HS-5 (cell line): ENCODE measurements at places on chromosomes 6 and 20.

- no peak for DNase-seq
These were observed 20.8 kb downstream of the SLC24A3 start for GRCh38 chr20:19232997-19233794.

DNA sequence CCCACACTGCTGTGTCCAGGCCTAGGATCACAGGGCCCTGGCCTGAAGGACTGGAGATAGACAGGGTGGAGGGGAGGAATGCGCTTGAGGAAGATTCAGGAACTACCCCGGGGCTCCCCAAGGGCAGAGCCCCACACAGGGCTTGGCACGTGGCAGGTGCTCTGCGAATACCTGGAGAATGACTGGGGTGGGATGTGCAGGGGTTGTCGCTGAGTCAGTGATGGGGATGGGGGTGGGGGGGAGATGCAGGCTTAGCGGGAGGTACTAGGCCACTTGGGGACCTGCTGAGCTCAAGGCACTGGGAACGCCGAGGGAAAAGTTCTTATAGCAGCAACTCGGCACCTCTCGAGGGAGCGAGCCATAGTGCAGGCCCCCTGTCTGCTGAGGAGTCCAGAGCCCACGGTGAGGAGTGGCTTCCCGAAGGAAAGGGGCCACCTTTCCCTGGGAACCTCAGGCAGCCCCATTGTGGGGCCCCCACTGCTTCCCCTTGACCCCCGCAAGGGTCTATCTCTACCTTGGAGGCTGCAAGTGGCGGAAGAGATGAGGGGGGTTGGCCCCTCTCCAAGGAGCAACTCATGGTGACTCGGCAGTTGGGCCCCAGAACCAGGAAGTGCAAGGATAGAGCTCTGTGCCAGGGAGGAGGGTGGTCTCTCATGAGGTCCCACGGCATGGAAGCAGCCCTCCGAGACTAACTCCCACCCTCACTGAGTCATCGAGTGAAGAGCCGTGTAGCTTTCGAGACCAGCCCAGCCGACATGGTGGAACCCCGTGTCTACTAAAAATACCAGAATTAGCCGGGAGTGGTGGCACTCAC, 33.1 kb downstream of the SRC start:
- DNase-seq: no peak

DNA sequence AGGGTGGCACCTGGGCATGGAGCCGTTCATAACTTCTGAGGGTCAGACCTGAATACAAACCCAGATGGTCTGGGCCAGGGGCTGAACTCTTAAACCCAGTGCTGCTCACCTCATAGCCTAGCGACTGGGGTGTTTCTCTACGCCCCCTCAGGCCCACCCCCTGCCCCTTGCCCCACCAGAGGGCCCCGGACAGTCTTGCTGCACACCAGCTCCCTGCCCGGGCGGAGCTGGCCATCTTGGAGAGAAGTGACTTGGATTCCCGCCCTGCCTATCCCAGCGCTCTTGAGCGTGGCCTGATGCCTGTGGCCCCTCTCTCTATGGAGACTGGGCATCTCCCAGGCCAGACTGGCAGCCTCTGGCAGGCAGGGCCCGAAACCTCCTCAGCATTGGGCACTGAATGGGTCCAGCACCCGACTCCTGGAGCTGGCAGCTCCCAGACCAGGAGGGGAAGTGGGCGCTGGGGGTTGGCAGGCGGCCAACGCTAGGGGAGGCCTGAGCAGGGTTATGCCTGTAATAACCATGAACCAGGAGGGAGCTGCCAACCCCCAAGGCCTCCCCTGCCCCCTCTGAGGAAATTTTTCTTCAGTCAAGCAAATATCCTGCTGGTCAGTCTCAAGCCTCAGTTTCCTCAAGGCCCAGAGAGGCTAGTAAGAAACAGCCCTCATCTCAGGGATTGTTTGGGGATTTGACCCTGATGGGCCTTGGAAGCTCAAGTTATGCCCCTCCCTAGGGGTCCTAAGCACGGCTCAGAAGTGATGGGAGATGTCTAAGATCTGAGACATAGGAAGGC, 169.5 kb downstream of the VEGFA start:
- no peak for DNase-seq

DNA sequence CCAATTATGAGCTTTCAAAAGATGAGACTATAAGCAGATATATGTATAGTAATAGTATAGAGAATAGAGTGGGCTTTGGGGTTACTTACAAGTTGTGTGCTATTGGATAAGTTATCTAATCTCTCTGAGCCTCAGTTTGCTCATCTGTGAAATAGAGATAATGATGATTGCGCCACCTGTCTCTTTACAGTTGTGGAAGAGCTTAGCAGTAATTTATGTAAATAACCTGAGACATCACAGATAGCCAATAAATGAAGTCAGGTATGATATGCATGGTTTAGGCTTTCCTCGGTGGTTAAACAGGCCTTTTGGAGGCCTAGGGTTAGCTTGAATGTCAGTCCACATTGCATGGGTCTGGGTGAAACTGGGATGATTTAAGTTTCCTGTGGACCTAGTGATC, 29.8 kb upstream of the SCUBE3 start:
- DNase-seq: no peak

GRCh38 chr6:157468574-157468973, 87.6 kb downstream of the ZDHHC14 start:
- no peak for DNase-seq

DNA sequence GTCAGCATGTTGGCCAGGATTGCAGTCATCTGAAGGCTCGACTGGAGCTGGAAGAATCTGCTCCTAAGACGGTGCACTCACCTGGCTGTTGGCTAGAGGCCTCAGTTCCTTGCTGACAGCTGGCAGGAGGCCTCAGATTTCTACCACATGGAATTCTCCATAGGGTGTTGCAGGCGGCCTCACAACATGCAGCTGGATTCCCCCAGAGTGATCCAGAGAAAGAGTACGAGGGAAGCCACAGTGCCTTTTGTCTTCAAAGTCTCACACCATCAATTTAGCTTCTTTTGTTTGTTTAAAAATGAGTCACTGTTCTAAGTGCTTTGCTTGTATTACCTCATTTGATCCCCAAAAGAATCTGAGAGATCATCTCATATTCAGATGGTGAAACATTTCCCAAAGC, 65.5 kb upstream of the FYN start:
- DNase-seq: no peak

GRCh38 chr6:2579241-2579761, 171.4 kb downstream of the MYLK4 start:
- no peak for DNase-seq

- DNase-seq: no peak
These were observed 649.1 kb downstream of the EPM2A start for GRCh38 chr6:145086197-145086596.

- no peak for DNase-seq
These were observed 3.0 kb downstream of the SLC25A27 start for GRCh38 chr6:46655803-46656202.

- no peak for DNase-seq
These were observed 62.8 kb downstream of the FAM120B start for GRCh38 chr6:170369403-170369802.

DNA sequence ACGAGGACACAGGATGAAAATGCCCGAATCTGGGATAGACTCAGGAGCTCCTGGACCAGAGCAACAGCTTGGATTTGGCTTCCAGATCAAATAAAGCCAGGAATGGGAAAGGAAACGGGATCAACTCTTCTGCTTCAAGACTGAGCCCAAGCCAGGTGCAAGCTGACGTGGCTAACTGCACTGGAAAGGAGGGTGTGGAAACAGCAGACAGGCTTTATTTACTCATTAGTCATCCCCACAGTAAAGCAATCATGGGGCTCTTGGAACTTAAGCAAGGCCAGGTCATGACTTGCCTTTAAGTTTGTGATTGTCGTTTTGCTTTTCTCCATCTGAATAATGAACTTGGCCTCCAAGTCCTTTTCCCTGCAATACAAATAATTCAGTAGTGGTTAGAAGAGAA, 45.2 kb downstream of the KIF16B start:
- peak; percentile 75 for DNase-seq

GRCh38 chr6:106913111-106913510, 61.4 kb downstream of the CD24 start:
- no peak for DNase-seq

GRCh38 chr20:10286356-10286755, 67.7 kb downstream of the SNAP25 start:
- DNase-seq: no peak

GRCh38 chr20:24580006-24580405, 110.6 kb downstream of the SYNDIG1 start:
- DNase-seq: no peak

DNA sequence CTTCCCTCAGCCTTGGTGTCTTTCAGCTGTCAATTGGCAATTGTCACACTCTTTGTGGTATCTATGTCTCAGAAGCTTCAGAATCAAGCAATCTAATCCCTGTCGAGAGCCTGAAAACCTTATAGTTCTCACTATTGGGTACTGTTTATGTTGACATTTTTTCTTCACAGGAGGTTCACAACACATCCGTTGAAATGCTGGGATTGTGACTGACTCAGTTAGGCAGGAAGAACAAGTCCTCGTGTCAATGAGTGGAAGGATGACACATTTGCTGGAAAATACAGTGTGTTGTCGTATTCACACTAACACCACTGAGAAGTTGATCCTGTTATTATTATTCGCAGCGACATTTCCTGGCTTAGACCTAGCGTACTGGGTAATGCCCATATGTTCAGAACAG, 163.9 kb upstream of the CITED2 start:
- no peak for DNase-seq

GRCh38 chr6:42440778-42441696, 10.7 kb downstream of the TRERF1 start:
- DNase-seq: no peak
